ENCODE measurements at places on chromosomes 11 and 22.

DNA sequence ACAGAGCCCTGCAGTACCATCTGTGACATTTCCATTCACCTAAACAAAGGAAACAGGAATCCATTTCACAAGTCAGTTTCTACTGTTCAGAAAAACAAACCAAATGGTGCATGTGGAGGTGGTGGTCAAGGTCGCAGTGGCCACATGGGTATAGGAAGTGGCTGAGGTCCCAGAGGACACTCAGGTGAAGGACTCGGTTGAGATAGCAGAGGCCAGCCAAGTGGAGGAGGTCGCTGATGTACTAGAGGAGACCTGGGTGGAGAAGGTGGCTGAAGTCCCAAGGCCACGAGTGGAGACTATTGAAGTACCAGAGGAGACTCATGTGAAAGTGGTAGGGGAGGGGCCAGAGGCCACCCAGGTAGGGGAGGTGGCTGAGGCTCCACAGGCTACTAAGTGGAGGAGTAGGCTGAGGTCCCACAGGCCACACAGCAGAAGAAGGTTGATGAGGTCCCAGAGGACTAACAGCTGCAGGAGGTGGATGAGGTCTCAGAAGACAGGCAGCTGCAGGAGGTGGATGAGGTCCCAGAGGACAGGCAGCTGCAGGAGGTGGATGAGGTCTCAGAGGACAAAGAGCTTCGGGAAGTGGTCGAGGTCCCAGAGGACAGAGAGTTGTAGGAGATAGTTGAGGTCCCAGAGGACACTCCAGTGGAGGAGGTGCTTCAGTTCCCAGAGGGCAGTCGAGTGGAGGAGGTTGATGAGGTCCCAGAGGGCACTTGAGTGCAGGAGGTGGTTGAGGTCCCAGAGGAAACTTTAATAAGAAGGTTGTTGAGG, 40.2 kb downstream of the ZNF195 start:
- DNase-seq: no peak

DNA sequence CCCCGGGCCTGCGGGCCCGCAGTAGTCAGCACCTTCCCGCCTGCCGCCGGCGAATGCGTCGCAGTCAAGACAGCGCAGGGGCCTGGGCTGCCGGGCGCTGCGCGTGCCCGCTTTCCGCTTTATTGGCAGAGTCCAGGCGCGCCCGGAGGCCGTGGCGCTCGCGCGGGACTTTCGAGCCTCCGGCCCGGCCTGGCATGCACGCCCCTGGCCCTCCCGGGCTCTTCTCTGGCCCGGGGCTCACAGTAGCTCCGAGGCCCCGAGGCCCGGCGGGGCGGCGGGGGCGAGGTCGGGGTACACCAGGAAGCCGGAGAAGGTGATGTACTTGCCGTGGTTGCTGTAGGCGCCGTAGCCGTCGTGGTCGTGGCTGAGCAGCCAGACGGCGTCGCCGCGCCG, 3.1 kb downstream of the FAM180B start:
- no peak for DNase-seq

DNA sequence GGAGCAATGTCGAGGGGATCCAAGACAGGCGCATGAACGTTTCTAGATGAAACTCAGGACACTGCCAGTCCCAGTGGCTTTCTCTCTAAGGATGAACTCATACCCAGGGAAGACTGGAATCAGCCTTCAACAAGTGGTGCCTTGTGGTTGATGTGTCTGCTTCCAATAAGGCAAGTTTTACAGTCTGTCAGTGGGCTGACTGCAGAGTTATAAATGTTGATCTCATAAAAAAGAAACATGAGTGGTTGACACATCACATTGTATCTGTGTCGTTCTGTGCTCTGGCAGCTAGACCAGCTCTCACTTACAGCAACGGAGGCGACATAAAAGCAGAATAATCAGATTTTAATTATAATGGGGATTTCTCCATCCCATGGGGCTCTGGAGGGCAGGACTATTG, 96.7 kb downstream of the SNX19 start:
- no peak for DNase-seq

DNA sequence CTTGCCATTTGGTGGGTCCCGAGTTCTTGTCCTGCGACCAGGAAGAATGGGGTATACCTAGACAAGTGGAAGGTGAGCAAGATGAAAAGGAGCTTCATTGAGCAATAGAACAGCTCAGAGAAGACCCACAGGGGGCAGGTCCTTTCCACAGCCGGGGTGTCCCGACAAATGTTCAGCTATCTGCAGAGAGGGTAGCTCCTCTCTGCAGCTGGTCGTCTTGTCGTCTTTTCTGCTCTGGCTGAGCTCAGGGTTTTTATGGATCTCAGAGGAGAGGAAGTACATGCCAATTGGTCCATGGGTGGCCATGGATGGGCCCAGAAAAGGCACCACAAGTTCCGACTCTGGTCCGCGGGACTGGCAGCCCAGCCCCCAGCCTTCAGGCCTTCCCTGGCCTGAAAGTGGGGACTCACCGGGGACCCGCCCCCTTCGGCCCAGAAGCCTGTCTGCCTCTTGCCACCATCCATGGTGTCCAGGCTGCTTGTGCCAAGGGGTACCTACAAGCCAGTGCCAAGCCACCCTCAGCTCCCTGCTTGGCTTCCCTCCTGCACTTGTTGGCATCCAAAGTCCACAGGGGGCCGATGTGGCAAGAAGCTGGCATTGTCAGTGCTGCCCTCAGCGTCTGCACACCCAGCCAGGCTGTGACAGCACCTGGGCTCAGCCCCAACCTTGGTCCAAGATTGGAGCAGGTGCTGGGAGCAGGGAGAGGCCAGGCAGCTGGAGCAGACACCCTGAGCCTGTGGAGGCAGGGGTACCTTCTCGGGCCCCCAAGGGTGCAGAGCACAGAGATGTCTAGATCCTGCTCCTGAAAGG, 438.9 kb downstream of the TBC1D22A start:
- no peak for DNase-seq

DNA sequence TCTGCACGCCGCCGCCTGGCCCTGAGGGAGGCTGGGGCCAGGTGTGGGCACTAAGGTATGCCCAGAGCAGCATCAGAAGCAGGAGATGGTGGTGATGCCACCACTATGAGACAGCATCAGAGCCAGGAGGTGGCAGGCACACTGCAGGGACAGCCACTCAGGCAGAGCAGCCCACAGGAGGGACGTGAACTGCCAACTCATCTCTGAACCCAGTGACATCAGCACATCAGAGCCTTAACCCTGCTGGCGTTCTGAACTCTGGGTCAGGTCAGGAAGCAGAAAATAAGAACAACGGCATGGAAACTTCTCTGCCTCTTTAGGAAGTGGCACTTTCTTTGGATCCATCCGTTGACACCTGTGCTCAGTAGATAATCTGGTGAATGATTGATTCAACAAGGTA, 14.7 kb upstream of the IFT27 start:
- DNase-seq: peak; percentile 27

DNA sequence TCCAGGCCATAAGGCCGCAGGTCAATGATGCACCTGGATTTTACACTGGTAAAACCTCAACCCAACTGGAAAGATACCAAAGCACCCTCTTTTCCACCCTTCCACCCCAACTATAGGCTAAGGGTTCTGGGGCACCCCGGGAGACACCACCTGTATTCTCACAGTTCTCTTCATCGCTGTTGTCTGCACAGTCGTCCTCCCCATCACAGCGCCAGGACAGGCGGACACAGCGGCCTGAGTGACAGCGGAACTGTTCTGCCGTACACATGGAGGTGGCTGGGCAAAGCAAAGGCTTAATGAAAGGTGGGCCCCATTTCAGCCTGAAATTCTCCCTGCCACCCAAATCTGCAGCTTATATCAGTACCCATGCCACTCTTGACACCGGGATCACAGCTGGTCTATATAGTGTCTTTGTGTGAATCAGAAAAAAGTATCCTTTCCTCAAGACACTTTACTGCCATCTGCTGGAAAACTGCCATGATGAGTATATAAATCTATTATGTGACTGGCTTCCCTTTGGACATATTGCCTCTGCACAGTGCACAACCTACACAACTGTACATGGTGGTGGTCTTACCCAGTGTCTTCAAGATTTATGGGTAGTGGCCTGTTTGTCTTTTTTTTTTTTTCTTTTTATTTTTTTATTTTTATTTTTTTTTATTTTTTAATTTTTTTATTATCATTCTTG, 21.5 kb downstream of the LRP4 start:
- no peak for DNase-seq

DNA sequence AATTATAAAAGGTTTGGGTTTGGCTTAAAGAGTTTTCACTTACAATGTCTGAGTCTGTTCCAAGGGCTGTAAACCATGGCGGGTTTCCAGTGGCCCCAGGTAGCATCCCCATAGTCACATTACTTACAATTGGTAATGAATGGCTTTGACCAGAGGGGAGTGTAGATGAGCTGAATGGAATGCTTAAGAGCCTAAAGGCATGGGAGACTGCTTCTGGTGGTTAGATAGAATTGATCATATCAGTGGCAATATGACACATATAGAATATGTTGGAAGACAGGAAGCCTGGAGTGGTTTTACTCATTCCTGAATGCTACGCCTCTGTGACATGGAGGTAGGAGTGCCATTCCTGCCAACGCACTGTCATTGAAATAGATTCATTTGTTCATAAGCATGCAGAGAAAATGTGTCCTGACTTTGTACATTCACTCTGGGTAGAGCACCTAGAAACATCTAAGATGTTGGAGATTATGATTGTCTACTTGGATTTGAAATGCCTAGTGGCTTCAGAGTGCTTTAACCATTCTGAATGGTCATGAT, 183.3 kb downstream of the BLID start:
- no peak for DNase-seq

- no peak for DNase-seq
These were observed 6.9 kb upstream of the RBM4B start for GRCh38 chr11:66684635-66685034.

DNA sequence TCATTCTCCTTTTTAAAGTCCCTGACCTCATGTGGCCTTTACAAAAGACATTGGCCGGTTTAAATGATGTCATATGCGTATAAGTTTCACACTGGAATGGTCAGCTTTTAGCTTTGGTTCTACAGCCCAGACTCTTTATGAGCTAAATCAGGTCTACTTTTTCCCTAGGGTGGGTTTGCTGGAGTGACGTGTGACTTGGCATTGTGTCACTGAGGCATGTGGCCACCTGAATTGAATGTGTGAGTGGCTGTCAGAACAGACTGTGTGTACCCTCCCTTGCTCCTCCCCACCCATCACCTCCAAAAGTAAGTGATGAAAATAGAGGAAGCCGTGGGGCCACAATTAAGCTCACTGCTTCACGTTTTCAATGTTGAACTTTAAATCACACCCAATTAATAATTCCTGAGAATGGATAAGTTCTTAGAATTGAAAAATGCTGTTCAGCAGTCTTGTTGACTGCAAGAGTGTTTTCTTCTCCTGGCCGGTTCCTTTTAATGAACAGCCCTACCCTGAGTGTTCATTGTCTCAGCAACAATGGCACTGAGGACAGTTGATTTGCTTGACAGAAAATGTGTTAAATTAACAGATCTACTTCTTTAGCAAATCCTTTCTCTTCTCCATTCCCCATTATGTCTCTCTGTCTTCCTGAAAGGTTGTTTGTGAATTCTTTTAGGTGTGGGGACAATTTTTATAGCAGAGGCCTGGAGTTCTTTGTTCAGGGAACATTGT, 11.3 kb downstream of the CECR2 start:
- no peak for DNase-seq

DNA sequence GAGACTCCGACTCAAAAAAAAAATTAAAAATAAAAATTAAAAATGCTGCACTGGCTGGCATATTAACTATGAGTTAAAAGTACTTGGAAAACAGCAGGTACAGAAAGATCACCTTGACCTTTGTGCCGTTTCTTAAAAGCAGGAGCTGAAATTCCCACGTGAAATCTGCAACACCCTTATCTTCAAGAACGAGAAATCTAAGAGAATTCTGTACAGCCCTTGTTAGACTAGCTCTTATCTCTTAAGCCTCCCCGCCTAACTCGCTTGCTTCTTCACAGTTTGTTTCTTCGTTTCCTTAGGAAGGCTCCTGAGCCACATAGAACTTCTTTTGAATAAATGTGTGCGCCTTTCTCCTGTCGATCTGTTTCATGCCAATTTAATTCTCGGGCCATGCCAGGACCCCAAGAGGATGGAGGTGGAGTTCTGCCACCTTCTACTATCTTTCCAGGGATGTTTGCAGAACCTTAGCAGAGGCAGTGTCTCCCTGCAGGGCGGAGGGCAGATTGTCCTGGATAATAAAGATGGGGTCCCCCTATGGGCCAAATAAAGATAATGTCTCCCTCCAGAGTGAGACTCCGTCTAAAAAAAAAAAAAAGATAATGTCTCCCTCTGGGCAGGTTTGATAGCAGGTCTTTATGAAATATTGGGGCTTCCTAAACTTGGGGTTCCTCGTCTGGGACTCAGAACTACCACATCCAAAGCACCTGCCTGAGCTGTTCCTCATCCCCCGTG, 27.4 kb upstream of the SYT8 start:
- no peak for DNase-seq

DNA sequence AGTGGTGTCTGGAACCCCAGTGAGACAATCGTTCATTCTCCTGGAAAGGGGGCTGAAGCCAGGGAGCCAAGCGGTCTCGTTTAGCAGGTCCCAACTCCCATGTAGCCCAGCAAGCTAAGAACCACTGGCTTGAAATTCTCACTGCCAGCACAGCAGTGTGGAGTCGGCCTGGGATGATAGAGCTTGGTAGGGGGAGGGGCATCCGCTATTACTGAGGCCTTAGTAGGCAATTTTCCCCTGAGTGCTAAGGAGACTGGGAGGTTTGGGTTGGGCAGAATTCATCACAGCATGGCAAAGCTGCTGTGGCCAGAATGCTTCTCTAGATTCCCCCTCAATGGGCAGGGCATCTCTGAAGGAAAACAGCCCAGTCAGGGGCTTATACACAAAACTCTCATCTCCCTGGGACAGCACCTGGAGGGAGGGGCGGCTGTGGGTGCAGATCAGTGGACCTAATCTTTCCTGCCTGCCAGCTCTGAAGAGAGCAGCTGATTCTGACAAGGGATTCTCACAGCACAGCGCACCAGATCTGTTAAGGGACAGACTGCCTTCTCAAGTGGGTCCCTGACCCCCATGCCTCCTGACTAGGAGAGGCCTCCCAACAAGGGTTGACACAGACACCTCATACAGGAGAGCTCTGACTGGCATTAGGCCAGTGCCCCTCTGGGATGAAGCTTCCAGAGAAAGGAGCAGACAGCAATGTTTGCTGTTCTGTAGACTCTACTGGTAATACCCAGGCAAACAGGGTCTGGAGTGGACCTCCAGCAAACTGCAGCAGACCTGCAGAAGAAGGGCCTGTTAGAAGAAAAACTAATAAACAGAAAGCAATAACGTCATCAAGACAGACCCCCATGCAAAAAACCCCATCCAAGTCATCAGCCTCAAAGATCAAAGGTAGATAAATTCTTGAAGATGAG, 14.8 kb downstream of the OR52M1 start:
- no peak for DNase-seq

DNA sequence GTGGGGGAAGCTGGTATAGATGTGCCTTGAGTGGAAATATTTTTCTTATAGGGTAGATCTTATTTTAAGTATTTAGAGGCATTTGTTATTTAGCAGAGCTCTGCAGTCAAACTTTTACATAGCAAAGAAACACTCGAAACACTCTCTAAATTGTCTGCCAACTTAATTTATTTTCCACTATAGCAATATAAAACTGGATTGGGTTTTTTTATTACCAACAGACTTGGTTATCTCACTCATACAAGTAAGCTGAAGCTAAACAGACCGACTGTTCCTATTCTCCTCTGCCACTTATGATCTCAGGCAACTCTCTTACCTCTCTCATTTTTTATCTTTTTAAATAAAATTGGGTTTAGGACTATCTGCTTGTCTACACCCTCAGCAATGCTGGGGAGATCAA, 4.6 kb downstream of the RAB38 start:
- no peak for DNase-seq

GRCh38 chr11:117223741-117224689, 7.9 kb downstream of the PCSK7 start:
- DNase-seq: no peak

All from stimulated activated CD4-positive, alpha-beta T cell treated with anti-CD3 and anti-CD28 coated beads, Interleukin-2, amount 100 ng/mL, for 24 hours (primary cell).